ENCODE measurements at places on chromosomes 7 and 10.
A peak's percentile ranks its signal among the peaks of the same experiment; 100 is the strongest.

- no peak for DNase-seq
These were observed 8.1 kb upstream of the ANK3 start for GRCh38 chr10:60397792-60398191.

DNA sequence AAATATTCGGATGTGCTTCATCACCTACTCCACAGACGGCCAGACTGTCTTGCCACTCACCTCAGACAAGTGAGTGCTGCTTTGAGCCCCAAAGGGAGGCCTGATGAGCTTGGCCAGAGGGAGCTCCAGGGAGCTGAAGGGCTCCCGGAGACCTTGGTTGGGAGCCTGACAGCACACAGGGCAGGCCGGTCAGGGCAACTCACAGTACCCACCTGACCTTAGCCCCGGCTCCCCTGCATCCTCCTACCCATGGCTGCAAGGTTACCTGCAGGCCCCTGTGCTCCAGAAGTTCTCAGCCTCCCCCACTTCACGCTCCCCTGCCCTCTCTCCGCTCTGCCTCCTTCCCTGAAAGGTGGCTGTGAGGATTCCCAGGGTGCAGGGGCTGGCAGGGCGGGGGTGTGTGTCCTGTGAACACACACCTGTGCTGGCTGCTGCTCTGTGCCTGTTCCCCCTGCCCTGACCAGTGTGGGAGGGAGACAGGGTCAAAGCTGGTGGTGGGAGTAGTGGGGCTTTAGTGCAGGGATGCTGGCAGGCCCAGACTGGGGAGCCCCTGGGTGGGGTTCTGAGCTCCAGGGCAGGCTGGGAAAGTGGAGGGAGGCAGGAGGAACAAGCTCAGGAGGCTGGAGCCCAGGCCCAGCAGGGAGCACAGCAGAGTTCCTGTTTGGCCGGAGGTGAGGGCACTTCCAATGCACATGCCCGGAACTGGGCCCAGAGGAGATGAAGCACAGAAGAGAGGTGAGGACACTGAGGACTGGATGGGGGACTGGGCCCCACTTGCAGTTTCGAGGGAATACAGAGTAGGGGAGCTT is 7.2 kb downstream of the ANTXRL start:
- DNase-seq, result no peak

DNA sequence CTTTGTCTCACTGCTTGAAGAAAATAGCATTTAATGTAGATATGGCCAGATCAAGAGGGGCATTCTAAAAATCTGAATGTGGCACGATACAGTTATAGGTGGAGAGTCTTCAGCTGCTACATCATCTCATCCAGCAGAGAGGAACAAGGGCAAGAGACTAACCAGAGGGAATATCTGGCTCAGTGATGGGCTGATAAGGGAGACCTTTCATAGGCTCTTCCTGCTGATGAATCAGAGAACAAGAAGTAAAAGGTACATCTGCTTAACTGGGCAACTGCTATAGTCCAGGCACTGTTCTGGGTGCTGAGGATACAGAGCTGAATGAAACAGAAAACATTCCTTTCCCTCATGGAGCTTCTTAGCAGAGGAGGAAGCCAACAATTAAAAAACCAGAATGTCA is 37.9 kb downstream of the PIP4K2A start:
- no peak for DNase-seq

GRCh38 chr10:112059220-112059619 is 124.3 kb downstream of the GPAM start:
- DNase-seq, result no peak

DNA sequence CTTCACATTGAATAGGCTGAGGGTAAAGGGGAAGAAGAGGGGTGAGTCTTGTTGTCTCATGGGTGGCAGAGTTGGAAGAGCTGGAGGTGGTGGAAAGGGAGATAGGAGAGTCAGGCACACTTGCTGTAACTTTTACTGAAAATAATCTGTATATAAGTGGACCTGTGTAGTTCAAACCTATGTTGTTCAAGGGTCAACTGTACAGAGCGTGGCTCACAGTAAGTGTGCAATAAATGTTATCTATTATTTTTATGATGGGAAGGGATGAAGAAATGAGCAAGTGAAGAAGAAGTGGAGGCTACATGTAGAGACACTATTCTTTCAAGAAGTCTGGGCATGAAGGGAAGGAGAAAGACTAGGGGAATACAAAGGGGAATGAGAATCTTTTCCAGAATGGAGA is 71.5 kb upstream of the FAM133B start:
- no peak for DNase-seq

- peak; percentile 33 for DNase-seq
These were observed 1.6 kb downstream of the BAMBI start for GRCh38 chr10:28678687-28679457.

DNA sequence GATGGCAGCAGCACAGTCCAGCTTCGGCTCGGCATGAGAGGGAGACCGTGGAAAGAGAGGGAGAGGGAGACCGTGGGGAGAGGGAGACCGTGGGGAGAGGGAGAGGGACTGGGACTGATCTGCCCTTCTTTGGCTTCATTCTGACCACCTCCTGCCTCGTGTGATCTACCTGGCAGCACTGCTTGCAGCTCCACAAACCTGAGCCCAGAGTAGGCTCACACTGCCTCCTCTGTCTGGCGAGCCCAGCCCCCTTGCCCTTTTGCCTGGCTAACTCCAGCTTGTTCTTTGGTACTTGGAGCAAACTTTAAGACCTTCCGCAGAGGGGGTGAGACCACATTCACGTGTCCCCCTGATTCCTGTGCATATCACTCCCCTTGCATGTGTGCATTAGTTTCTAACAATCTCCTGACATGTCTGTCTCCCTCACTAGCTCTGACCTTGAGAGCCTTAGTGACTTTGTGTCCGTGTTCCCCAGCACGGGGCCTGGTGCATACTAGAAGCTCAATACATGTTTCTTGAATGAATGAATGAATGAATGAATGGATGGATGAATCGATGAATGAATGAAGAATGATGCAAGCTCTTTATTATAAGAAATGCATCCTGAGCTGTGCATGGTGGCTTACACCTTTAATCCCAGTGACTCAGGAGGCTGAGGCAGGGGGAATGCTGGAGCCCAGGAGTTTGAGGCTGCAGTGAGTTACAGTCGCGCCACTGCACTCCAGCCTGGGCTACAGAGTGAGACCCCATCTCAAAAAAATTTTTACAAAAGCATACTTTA is 31.2 kb downstream of the UBTD1 start:
- DNase-seq, result no peak

- no peak for DNase-seq
These were observed 11.4 kb upstream of the ZNF12 start for GRCh38 chr7:6718124-6718523.
